Activated CD4-positive, alpha-beta T cell treated with anti-CD3 and anti-CD28 coated beads, Interleukin-2, amount 50 U/mL, for 24 hours (primary cell): ENCODE measurements at places on chromosomes 11 and 22.

DNA sequence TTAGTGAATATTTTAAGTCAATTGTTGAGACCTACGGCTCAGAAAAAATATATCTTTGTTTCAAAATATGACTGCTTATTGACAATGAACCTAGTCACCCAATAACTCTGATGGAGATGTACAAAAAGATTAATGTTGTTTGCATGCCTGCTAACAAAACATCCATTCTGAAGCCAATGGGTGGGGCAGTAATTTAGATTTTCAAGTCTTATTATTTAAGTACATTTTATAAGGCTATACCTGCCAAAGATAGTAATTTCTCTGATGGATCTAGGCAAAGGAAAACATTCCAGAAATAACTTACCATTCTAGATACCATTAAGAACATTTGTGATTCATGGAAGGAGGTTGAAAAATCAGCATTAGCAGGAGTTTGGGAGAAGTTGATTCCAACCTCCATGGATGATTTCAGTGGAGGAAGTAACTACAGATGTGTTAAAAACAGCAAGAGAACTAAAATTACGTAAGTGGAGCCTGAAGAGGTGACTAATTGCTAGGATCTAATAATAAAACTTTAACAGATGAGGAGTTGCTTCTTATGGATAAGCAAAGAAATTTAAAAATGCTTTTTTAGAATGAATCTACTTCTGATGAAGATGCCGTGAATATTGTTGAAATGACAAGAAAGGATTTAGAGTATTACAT lies 26.4 kb upstream of the OR8D2 start:
- DNase-seq, result no peak

DNA sequence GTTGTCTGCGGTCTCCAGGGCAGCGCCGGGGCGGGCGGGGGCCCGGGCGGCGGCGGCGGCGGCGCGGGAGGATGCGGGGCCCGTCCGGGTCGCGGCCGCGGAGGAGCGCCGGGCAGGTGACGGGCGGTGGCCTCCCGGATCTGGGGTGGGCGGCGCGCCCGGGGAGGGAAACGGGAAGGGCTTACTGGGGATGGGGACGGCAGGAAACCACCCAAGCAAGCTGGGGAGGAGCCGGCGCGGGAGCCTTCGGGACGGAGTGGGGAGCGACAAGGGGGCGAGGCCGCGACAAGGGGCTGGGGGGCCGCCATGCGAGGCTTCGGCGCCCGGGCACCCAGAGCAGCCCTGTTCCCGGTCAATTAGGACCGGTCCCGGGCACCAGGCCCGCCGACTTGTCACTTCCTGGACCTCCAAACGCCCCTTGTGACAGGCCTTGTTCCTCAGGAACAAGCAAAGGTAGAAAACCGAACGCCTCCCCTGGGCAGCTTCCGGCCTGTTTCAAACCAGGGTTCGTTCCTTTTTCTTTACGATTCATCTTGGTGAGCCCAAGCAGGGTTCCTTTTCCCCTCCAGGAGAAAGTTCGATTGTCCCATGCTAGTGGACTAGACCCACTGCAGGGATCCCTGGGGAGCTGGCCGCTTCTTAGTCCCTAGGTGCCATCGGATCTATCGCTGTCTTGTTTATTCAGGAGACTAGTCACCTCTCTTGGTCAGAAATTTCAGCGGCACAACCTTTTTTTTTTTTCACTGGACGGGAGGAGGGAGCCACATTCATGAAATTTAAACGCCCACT lies 492 bp downstream of the JHY start:
- DNase-seq, result peak; percentile 24

DNA sequence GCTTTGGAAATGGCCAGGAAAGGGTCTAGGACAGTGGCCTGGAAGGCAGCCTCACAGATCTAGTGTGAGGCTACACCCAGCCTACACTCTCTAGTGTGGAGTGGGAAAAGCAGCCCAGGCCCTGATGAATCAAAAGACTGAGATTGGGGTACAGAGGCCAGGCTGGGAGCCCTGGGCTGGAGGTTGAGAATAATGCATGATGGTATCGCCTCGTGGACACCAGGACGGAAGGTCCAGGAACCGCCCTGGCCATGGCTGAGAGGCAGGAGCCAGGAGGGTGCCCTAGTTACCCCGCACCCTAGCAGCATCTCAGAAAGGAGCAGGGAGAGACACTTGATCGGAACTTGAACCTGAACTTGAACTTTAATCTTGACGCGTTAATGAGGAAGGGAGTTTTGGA lies 40.5 kb upstream of the NFAM1 start:
- no peak for DNase-seq

- DNase-seq, result no peak
Observed at GRCh38 chr11:119745112-119745511, 16.1 kb upstream of the NECTIN1 start.

- no peak for DNase-seq
Observed at GRCh38 chr11:37788141-37788877, 1190.3 kb upstream of the RAG2 start.

DNA sequence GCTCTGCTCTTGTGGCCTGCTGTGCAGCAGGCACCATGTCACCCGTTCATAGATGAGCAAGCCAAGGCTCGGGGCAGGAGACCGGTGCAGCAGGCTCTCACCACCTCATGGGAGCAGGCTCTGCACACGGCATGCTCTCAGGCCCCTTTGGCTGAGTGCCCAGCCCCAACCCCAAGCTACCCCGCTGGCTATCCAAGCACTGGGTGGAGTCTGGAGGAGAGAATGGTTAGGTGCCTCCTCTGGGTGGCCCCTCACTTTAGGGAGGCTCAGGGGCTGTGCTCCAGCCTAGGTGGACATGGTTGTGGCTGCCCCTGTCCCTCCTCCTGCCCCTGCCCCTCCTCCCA lies 199.9 kb downstream of the IGLL1 start:
- no peak for DNase-seq

DNA sequence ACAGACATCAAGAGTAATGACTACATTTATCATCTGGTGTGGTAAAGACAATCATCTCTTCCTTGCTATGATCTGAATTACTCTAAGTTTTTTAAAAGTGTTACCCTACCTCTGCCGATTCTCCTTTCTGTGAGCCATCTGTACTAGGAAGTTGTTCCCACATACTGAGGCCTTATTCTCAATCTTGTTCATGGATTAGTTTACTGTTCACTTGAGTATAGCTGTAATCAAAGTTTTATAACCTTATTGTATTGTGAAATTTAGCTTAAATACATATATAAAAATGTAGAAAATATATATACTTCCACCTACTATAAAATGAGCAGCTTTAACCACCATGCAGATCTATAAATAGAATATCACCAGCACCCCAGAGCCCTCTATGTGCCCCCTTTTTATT lies 2.4 kb upstream of the OR8D2 start:
- DNase-seq, result no peak

DNA sequence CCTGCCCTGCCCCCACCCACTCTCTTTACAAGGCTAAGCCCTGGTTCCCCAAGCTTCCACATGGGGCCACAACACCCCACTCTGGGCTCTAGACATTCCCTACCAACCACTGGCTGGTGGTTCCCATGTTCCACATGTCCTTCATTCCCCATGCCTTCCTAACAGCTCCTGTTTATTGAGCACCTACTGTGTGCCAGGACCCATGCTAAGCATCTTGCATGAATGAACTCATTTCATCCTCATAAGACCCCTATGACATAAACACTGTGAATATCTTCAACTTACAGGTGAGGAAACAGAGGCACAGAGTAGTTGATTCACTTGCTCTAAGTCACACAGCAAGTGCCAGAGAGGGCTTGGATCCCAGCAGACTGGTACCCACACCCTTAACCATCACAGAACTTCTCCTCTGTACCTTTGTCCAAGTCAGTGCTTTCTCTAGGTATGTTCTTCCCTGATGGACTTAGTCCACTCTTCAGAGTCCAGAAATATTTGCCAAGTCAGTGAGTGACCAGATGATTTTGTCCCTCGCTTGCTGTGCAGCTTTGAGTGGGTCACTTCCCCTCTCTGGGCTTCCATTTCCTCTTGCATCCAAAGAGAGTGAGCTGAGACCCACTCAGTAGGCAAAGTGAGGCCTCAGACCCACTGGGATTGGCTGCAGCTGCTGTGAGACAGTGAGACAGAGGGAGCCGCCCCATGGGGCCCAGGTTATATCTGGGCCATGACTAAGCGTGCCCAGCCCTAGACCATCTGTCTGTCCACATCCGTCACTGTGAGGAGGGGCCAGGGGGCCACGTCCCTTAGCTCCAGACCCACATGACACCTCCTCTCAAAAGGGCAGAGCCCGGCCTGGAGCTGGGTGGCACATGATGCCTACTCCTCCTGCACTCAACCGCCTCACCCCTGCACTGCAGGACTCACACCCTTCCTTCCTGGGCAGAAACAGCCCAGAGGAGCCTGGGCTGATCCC lies 132.4 kb downstream of the MN1 start:
- DNase-seq, result no peak

GRCh38 chr11:102669664-102670063 lies 35.9 kb downstream of the MMP27 start:
- DNase-seq, result no peak

- no peak for DNase-seq
Observed at GRCh38 chr11:64854534-64855502, 10.4 kb upstream of the CDC42BPG start.

DNA sequence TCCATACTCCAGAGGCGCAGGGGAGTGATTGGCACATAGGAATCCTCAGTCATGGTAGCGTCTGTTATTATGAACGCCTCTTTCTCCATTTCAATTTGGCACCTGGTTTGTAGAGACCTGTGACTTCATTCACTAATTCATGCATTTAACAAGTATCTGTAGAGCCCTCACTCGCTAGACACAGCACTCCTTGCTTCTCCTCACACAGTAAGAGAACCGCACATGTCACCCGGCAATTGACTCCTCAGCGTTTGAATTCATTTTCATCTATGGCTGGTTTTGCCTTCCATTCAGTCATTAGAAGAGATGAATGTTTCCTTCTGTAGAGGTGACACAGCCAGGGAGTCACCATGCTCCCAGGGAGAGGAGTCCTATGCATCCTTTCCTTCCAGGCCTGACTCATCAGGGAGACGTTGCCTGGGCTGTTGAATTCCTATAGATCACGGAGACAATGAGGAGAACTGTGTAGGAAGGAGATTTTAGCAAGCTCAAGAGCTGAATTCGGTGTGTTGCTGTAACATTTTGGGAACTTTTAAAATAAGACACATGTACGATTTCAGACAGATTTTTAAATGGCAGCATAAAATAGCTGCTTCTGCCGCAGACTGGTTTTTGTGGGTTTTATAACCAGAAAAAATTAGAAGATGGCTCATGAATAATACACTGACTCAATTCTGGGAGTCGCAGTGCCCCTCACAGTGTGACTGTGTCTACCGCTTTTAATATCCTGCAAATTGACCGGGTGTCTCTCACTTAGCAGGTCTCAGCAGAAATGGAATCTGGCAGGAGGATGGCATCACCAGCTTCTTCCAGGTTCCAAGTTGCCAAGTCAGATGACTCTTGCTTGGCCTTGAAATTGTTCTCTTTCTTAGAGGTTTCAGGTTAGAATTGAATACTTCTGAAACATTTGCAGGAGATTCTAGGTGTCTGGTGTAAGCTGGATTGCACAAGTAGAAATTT lies 44.4 kb upstream of the CLMP start:
- no peak for DNase-seq

DNA sequence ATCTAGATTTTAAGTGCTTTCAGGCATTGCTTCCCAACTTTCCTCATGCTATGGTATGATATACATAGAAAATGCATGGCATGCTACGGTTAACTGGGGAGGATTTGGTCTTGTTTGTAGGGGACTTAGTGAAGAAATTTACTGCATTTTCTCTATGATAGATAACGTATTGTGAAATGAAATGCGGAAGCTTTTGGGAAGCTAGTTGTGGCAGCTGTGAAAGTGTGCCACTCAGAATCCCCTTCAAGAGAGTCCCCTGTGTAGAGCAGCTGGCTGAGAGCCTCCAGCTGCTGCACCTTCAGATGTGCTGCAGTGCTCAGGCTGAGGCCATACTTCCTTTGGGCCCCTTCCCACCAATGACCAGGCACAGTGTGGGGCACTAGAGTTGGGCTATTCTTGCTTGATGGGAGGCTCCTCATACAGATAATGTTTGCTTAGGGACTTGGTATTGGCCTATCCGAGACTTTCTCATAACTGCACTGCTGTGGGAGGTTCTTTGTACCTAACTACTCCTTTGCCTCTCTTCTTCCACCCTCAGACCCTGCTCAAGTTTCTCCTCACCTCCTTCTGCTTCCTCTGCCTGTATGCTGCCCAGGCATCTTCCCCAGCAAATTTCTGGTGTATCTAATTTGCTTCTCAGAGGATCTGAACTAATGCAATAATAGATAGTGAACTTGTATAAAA lies 67.3 kb downstream of the HIPK3 start:
- DNase-seq, result no peak

DNA sequence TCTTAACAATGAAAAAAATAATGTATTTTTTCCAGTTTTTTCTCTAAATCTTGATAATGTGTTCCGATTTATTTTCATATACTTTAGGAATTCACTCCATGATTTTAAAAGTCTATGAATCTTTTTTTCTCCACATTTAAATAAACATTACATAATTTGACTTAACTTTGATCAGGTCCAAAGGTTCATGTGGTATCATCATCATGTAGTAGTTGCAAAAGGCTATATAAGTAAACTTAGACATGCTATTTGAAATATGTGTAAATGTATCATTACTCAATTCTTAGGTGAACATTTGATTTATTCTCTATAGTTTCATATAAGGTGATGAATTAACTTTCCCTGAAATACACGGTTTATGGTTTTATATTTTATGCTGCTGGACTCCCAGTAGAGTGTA lies 2197.0 kb upstream of the RAG2 start:
- no peak for DNase-seq

GRCh38 chr11:43547430-43547831 lies 133.1 kb upstream of the HSD17B12 start:
- DNase-seq, result no peak

GRCh38 chr11:125750629-125751028 lies 4.5 kb downstream of the PATE1 start:
- no peak for DNase-seq

DNA sequence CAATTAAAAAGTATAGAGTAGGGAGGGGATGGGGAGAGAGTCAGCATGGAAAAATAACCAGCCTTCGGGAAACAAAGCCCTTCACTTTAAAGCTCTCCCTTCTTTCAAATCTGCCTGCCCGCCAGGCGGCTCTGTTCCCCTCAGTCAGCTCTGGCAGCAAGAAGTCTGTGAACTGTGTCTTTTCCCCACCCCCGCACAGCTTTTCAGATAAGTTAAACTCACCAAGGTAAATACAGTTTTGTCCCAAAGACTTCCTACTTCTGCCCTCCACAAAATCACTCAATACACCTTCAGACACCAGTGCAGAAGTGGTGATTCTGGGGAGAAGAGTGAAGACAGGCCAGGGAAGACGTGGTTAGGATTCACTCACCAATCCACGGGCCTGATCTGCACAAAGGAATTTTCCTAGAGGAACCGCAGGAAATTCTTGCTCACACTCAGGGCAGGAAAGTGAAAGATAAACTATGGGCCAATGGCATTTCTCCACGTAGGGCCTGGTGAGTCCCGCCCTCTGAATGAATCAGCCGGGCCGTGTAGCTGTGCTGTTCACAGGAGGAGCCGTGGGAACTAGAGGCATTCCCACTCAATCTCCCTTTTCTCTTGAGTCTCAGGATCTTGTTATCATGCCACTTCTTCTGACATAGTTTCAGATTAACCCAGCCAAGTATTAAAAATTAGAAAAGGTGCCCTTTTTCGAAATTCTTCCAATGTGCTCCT lies at the start of gene TRIM5:
TSS of gene TRIM5 (minus strand) at position 429 of the 717 bp plus-strand sequence. CDS start 4,897 bp downstream, outside the sequence.
- DNase-seq, result peak; percentile 85
